ENCODE measurements at places on chromosomes 1 and 21. TPM values are rescaled to one million over a fixed set of nuclear protein-coding genes. Genes with fewer than 3 reads are reported as not detected.
A peak's percentile ranks its signal among the peaks of the same experiment; 100 is the strongest.

GRCh38 chr1:5296557-5297179, 642.3 kb downstream of the AJAP1 start:
- H3K36me3 ChIP-seq, result no peaks in the 10 kb centered on the region
- no peak overlapping the region for H3K27ac ChIP-seq
- H3K4me1 ChIP-seq, result no peaks in the 10 kb centered on the region
- no peak overlapping the region for H3K4me3 ChIP-seq
- no peaks in the 10 kb centered on the region for H3K27me3 ChIP-seq
- DNase-seq, result no peak

GRCh38 chr1:231653632-231654031, 27.0 kb downstream of the DISC1 start:
- H3K4me3 ChIP-seq, result no peak overlapping the region
- no peaks in the 10 kb centered on the region for H3K36me3 ChIP-seq
- H3K4me1 ChIP-seq, result no peaks in the 10 kb centered on the region
- DNase-seq, result no peak

GRCh38 chr1:41319106-41319755, 42.0 kb upstream of the FOXO6 start:
- H3K36me3 ChIP-seq, result no peaks in the 10 kb centered on the region
- H3K27me3 ChIP-seq, result no peaks in the 10 kb centered on the region
- H3K4me3 ChIP-seq, result no peak overlapping the region
- peaks cover 14% of the 10 kb centered on the region for H3K4me1 ChIP-seq
- DNase-seq, result no peak
- H3K27ac ChIP-seq, result no peak overlapping the region

Gene TRIM67
- not detected for polyA plus RNA-seq

GRCh38 chr1:46062651-46063319, 69.6 kb downstream of the PIK3R3 start:
- no peaks in the 10 kb centered on the region for H3K27me3 ChIP-seq
- peaks cover 23% of the 10 kb centered on the region for H3K36me3 ChIP-seq
- DNase-seq, result no peak
- no peak overlapping the region for H3K4me3 ChIP-seq

Gene S100A1
- not detected for polyA plus RNA-seq

- no peak overlapping the region for H3K4me3 ChIP-seq
- peaks cover 3% of the 10 kb centered on the region for H3K4me1 ChIP-seq
- H3K36me3 ChIP-seq, result no peaks in the 10 kb centered on the region
- DNase-seq, result no peak
- no peaks in the 10 kb centered on the region for H3K27me3 ChIP-seq
These were observed 8.6 kb upstream of the RERE start for GRCh38 chr1:8825985-8826481.

DNA sequence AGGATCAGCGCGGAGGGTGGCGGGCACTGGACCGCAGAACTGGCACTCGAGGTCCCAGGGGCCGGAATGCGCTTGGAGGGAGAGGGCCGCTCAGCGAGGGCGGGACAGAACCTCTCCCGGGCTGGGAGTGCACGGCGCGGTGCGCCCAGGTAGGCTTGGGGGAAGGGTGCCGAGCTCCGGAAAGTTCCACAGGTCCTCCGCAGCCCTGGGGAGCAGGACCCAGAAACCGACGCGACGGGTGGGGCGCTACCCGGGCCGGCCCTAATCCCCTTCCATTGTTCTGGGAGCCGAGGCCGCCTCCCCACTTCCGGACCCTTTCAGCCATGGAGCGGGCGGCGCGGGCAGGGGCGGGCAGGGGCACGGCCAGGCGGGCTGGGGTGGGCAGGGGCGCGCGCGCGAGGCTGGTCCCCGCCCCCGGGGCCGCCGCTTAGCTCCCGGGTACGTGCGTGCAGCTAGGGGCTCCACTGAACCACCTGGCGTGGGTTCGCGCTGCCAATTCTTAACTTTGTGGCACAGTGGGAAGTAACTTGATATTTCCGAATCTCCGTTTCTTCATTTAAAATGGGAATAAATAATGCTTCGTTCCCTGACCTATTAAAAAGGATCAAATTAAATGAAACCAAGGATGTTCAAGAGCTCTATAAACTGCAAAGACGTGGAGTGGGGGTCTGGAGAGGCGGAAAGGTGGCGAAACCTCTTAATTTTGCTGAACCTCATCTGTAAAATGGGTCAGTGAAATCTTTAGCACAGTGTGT, 20.7 kb downstream of the LGR6 start:
- peak overlapping the region; percentile 30 for H3K4me3 ChIP-seq
- H3K36me3 ChIP-seq, result no peaks in the 10 kb centered on the region
- H3K4me1 ChIP-seq, result no peaks in the 10 kb centered on the region
- H3K27me3 ChIP-seq, result peaks cover 62% of the 10 kb centered on the region

All from cardiac muscle cell (in vitro differentiated cells and primary cell).